Fibroblast of skin of left quadriceps (primary cell): ENCODE measurements at places on chromosomes 16 and 17.

GRCh38 chr17:35930211-35931065, at the start of gene RDM1:
TSS of gene RDM1 (minus strand) at chr17:35930773. CDS start at chr17:35930727, 46 bp downstream.
- peak; percentile 21 for DNase-seq

- DNase-seq, result no peak
Measured at GRCh38 chr16:85984947-85985451, 86.0 kb downstream of the IRF8 start.

DNA sequence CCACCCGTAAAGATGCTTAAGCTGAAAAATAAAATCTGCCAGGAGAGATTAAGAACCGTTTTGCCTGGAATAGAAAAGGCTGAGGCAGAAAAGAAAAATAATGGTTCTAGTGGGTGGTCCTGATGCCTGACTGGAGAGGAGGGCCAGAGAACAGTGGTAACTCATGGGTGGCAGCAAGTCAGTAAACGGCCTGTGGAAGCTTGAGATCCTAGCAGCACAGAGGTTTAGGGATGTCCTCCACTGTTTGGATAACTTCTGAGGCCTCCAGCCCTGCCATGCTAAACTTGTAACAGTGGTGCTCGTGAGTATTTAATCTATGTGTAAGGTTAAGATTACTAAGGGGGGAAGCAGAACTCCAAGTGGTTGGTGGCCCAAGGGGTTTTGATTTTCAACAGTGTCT, 21.2 kb upstream of the PHAF1 start:
- no peak for DNase-seq

- no peak for DNase-seq
Measured at GRCh38 chr17:48692049-48692448, 30.3 kb downstream of the PRAC1 start.

DNA sequence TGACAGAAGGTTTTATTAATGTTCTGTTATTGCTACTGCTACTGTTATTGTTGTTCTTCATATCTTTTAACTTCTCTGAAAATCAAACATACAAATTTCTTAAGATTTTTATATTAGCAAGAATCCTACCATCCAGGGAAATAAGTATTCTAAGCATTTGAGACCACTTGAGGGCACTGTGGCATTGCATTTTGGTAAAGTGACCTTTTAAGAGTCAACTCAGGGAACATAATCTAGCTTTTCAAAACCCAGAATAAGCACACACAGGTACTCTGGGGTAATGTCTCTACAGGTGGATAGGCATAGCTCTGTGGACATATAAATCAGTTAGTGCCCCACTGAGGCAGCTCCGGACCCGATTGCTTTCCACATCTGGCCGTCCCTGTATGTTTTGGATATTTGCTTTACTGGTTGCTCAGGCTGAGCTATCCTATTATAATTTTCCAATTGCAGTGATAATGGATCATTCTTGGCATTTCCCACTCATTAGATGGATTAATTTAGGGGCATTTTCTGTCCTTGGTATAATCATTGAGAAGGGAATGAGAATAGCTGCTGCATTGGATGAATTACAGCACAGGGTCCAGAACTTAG, 1425.1 kb upstream of the CDH8 start:
- peak; percentile 39 for DNase-seq

- DNase-seq, result no peak
Measured at GRCh38 chr17:77327566-77328464, 187.0 kb downstream of the SEC14L1 start.

DNA sequence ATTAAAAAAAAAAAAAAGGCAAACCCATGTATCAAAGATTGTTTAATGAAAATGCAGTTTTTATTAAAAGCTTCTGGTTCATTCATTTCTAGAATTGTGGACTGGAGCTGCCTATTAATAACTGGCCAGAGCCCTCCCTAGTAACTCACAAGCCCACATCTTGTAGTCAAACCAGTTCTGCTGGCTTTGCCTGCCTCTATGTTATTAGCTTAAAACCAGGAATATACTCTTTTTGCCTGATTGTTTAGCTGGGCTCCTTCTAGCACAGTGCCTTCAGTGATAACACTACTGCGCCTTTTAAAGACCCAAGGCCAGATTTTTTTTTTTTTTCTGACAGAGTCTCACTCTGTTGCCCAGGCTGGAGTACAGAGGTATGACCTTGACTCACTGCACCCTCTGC, 26.0 kb downstream of the TAC4 start:
- no peak for DNase-seq

DNA sequence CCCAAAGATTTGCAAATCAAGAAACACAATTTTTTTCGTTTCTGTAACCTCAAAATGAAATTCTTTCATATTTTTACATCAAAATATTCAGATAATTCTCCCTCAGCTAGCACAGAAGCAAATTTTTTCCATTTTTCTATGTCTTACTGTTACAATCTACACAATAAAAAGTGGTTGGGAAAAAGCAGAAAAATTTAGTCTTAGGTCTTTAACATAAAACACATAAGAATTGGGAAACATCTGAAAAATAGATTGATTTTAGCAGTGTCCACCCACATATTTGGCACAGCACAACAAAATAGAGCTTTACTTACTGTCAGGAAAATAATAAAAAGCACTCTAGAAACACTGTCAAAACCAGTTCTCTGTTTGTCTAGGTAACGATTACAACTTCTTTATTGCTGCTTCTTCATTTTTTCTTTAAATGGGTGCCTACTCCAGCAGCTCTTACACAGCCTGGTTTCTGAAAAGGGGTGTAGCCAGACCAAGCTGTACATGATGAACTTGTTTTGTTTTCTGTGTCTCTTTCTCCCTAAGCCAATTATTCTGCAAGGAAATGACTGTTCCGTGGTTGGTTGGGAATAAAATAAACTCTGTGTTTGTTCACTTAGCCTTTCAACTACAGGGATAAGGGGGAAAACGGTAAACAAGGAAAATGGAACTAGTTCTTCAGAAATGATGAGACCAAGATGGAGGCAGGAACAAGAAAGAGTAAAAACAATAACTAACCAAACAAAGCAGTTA, at the start of gene ABCA6:
Gene ABCA6 (minus strand): TSS at position 465 of the 744 bp plus-strand sequence. CDS start 1,192 bp downstream, outside the sequence.
- DNase-seq, result no peak

- DNase-seq, result peak; percentile 25
Measured at GRCh38 chr16:89167425-89167941, 4.1 kb upstream of the CDH15 start.

DNA sequence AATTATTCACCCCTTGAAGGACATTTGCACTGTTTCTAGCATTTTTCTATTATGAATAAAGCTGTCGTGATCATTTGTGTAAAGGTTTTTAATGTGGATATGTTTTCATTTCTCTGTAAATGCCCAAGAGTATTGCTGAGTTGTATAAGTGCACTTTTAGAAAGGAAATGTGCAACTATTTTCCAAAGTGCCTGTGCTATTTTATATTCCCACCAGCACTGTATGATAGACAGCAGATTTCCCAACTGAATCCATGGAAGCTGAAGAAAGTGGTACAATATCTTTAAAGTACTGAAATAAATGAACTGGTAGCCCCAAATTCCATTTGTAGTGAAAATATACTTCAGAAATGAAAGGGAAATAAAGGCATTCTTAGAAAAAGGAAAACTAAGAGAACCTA, 238.4 kb downstream of the BCAS3 start:
- no peak for DNase-seq

DNA sequence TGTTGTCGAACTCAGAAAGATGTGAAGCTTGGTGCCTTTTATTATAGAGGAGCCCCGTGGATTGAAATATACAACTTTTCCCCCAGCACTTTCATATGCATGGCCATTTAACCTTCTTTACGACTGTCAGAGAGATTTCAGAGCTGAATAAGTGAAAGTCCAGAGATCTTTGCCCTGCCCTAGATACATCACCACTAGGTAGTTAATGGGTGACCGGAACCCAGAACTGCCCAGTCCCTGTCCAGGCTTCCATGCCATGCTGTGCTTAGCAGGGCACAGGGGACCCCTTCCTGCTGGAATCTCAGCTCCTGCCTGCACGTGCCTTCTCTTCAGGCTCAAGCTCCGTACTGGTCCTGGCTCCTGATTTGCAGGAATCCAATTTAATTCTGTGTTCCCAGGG, 32.2 kb downstream of the SRL start:
- DNase-seq, result no peak

GRCh38 chr17:29590411-29591145, 1.1 kb upstream of the GIT1 start:
- no peak for DNase-seq

GRCh38 chr17:48502312-48502711, 28.5 kb downstream of the HOXB1 start:
- DNase-seq, result no peak

DNA sequence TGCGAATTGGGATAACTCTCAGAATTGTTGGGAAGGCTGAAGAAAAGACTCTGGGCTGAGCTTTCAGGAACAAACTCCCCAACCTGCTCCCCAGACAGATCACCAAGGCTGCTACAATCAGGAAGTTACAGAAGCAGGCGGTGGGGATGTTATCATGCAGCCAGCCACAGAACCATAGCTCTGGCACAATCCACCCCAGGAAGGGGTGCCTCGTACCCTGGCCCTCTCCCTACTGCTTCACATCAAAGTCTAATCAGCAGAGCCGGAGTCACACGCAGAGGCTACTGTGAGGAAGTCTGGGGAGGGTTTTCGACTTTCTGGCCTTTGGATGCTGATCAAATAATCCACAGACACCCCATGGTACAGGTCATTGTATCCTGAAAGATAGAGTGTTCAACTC, 86.8 kb downstream of the NTN1 start:
- DNase-seq, result no peak

DNA sequence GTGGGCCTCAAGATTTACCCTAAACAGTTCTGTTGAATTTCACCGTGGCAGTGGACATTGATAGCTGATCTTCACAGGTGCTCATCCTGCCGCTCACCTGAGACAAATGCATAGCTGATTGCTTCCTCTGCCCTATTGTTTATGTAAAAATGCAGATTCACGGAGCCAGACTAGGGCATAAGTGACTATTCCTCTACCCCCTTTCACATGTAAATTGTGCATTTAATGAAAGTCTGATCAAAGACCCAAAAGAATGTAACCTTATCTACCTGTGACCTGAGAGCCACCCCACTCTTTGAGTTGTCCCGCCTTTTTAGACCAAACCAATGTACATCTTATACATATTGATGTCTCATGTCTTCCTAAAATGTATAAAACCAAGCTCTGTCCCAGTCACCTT, 312.4 kb upstream of the CDH5 start:
- no peak for DNase-seq

- DNase-seq, result no peak
Measured at GRCh38 chr17:8744086-8744785, 400 bp downstream of the CCDC42 start.

GRCh38 chr16:61590577-61590976, 445.7 kb downstream of the CDH8 start:
- DNase-seq, result no peak

- no peak for DNase-seq
Measured at GRCh38 chr17:75595284-75595919, 7.8 kb downstream of the MYO15B start.

DNA sequence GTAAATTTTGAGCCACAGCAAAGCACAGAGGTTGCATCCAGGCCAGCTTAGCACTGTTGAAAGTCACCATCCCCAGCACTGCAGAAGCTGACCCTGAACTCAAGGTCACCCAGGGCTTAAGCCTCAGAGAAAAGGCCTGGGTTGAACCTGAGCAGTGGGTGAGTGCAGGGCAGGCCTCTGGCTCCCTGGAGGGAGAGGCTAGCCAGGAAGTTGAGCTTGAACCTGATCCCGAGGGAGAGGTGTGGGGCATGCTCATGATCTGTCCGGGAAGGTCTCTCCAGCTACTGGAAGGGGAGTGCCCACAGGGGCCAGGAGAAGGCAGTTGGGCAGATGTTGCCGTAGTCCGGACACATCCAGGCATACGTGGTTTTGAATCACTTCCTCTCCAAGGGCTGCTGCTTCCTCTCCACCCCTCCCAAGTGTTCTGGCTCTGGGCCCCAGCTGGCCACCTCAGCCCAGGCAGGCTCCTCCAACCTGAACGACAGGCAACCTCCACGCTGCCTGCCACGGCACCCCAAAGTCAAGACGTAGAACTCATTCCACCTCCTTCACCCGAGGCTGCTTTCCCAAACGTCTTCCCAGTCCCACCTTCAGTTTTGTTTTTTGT, 18.4 kb downstream of the CARHSP1 start:
- no peak for DNase-seq

- no peak for DNase-seq
Measured at GRCh38 chr17:4808378-4808767, 1.4 kb downstream of the PLD2 start.

DNA sequence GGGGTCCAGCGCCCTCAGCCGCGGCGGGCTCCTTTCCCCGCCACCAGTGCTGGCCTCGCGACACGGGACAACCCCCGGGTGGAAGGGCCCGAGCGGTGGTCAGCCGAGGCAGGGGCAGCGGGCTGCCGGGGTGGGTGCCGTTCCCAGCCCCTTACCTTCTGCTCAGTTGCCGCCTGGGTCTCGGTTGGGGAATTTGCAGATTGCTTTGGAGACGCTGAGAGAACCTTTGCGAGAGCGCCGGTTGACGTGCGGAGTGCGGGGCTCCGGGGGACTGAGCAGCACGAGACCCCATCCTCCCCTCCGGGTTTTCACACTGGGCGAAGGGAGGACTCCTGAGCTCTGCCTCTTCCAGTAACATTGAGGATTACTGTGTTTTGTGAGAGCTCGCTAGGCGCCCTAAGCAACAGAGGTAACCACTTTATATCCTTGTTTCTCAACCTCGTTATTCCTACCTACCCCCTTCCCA, 381 bp downstream of the CTNS start:
- no peak for DNase-seq

DNA sequence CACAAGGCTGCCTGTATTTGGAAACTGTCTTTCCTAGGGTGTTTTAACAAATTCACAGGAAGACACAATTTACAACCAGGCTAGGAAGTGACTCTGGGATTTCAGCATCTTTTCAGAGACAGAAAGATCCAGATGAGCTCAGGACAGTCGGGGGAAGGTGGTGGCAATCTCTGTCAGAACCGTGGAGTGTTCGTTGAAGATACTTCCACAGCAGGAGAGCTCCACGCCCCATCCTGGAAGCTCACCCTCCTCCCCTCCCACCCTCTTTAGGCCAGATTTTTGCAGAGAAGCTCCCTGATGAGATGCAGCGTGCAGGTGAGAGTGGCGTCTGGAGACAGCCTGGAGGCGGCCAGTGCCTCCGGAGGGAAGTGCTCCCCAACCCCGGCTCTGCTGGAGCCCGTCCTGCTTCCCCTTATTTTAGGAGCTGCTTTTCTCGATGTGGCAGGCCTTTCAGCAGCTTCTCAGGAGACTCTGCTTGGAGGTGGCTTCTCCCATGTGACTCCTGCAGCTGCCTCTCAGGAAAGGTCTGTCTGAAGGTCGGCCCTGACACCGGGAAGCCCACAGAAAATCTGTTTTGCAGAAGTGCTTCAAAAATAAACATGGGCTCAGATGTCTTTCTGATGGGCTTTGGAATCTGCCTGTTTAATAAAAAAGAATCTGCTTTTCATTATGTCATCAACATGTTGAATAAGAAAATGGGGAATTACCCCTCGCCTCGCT, 186.4 kb upstream of the CHMP6 start:
- peak; percentile 28 for DNase-seq

- DNase-seq, result no peak
Measured at GRCh38 chr17:4247971-4248388, 15.8 kb downstream of the ANKFY1 start.

DNA sequence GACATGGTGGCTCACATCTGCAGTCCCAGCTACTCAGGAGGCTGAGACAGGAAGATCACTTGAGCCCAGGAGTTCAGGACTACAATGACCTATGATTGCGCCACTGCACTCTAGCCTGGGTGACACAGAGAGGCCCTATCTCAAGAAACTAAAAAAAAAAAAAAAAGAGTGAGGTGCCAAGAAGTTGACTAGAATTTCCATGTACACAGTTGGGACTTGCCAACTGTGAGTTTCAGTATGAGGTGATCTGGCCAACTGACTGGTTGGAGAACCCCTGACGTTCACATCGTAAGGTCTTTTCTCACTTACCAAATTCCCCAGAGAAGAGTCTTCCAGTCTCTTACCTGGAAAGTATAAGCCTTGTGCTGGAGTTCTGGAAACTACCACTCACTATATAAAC, 3.1 kb upstream of the MED11 start:
- no peak for DNase-seq
